ENCODE measurements at places on chromosomes 4 and X.

DNA sequence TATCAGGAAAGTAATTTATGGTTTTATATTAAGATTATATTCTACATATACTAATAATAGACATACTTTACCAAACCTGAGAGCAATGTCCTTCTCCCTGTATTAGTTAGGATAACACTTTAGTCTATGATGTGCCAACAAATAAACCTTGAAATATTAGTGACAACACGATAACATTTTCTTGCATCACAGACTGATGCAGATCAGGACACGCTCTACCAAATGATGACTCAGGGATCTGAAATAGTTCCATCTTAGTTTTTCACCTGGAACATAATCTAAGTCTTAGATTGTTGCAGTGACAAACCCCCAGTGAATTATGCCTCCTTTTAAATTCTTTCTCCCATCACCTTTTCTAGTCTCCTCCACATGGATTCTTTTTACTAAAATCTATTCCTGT is 214.2 kb downstream of the CLCN4 start:
- peaks cover 10% of the 10 kb centered on the region for H3K27me3 ChIP-seq
- no peak overlapping the region for H3K4me3 ChIP-seq
- H3K27ac ChIP-seq = no peak overlapping the region
- no peaks in the 10 kb centered on the region for H3K36me3 ChIP-seq
- no peaks in the 10 kb centered on the region for H3K4me1 ChIP-seq
- DNase-seq = no peak

DNA sequence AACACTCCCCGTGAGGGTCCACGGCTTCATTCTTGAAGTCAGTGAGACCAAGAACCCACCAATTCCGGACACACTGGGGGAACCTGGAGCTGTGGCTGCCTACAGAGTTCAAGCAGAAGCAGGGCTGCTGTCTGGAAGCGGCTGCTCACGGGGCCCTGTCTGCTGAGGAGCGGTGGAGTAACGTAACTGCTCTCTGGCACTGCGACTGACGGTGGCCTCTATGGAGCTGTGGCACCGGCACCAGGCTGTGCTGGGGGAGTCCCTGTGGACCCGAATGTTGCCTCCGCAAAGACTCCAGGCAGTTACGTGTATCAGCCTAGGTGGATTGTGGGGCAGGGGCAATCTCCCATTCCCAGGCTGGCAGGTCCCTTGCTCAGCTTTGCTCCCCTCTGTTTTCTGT is 703.3 kb upstream of the FRG1 start:
- H3K27me3 ChIP-seq = no peaks in the 10 kb centered on the region
- DNase-seq = no peak
- no peak overlapping the region for H3K4me3 ChIP-seq
- H3K36me3 ChIP-seq = no peaks in the 10 kb centered on the region

DNA sequence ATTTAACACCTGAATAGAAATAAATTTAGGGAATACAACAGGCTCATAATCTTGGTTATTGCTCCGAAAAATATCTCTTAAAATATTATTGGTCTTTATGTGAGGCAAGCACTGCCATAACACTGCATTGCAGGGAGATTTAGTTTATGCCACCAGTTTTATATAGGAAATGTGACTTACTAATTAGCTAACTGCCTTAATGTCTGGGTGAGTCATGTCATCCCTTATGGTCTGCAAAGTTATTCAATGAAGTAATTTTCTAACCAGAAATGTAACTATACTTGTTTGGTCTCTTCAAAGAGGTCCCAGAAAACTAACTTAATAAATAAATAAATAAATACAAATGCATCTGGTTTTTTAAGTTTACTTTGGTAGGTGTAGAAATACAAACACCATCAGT is 597.2 kb downstream of the GALNTL6 start:
- no peaks in the 10 kb centered on the region for H3K36me3 ChIP-seq
- no peak for DNase-seq
- H3K27me3 ChIP-seq = no peaks in the 10 kb centered on the region
- no peaks in the 10 kb centered on the region for H3K4me1 ChIP-seq
- no peak overlapping the region for H3K27ac ChIP-seq

DNA sequence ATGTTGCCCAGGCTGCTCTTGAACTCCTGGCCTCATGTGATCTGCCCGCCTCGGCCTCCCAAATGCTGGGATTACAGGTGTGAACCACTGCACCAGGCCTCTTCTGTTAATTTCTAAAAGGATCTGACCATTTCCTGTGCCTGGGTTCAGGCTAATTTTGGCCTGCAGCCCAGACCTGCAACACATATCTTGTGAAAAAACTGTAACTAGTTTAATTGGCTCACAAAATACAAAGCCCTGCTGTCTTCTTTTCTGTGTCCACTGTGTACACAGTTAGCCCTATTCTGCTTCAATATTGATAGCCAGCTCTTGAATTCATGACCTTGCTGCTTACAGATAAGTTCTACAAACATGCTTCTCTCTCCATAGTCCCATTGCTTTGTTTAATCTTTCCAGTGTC is 753.5 kb downstream of the PDHA2 start:
- no peaks in the 10 kb centered on the region for H3K36me3 ChIP-seq
- peak overlapping the region; percentile 64 for H3K27ac ChIP-seq
- H3K4me1 ChIP-seq = peaks cover 16% of the 10 kb centered on the region
- no peaks in the 10 kb centered on the region for H3K27me3 ChIP-seq

- H3K36me3 ChIP-seq = no peaks in the 10 kb centered on the region
- no peak overlapping the region for H3K27ac ChIP-seq
- H3K4me1 ChIP-seq = no peaks in the 10 kb centered on the region
- DNase-seq = no peak
Observed at GRCh38 chr4:89249716-89250361, 57.8 kb downstream of the GPRIN3 start.

DNA sequence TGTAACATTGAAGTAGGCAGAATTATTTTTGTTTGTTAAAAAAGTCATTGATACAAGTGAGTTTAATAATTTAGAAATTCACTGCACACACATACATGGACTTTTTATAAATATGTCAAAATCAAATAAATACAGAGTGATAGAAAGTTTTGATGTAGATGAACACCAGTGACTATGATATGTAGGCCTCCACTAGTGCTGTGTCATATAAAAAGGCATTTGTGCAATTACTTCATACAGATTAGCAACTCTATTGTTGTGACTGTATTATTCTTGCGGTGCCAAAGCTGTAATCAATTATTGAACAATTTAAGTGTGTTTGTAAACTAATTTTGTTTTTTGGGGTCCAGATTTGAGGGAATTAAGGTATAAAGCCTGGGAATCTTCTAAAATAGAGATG is 366.2 kb upstream of the PITX2 start:
- H3K4me1 ChIP-seq = no peaks in the 10 kb centered on the region
- no peaks in the 10 kb centered on the region for H3K36me3 ChIP-seq
- no peak overlapping the region for H3K27ac ChIP-seq

DNA sequence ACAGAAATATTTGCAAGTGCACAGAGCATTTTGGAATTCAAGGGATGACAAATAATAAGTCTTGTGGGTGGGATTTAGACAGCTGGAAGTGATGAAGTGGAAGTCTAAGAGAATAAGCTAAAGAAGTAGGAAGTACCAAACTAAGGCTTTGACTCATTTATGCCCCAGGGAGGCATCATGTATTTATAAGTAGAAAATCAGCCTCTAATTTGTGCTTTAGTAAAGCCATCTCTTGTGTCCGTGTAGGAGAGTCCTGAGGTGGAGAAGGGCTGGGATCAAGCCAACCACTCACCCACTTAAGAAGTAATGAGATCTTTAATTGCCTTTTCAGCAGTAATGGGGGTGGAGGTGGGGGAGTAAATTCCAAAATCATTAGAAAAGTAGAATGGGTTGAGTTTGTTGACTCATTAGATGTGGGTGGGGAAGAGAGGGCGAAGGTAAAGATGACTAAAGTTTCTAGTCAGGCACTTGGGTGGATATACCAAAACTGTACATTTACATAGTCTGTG is 356.7 kb downstream of the STIM2 start:
- H3K4me1 ChIP-seq = peaks cover 10% of the 10 kb centered on the region
- no peak overlapping the region for H3K4me3 ChIP-seq
- no peak overlapping the region for H3K27ac ChIP-seq
- H3K36me3 ChIP-seq = no peaks in the 10 kb centered on the region

- H3K36me3 ChIP-seq = no peaks in the 10 kb centered on the region
- H3K4me3 ChIP-seq = no peak overlapping the region
- H3K4me1 ChIP-seq = no peaks in the 10 kb centered on the region
- H3K27me3 ChIP-seq = no peaks in the 10 kb centered on the region
- H3K27ac ChIP-seq = no peak overlapping the region
Observed at GRCh38 chrX:21131346-21131745, 242.9 kb upstream of the CNKSR2 start.

GRCh38 chr4:138307319-138307718 is 65.2 kb upstream of the SLC7A11 start:
- no peak overlapping the region for H3K4me3 ChIP-seq
- no peak overlapping the region for H3K27ac ChIP-seq
- DNase-seq = no peak
- H3K4me1 ChIP-seq = no peaks in the 10 kb centered on the region

- H3K27me3 ChIP-seq = peaks cover 28% of the 10 kb centered on the region
- H3K27ac ChIP-seq = no peak overlapping the region
- H3K36me3 ChIP-seq = peaks cover 5% of the 10 kb centered on the region
- peak; percentile 14 for DNase-seq
Observed at GRCh38 chrX:118115953-118116712, 477 bp downstream of the KLHL13 start.

GRCh38 chr4:104353481-104353880 is 141.2 kb downstream of the CXXC4 start:
- H3K4me3 ChIP-seq = no peak overlapping the region
- no peaks in the 10 kb centered on the region for H3K36me3 ChIP-seq
- no peak for DNase-seq
- no peak overlapping the region for H3K27ac ChIP-seq
- H3K27me3 ChIP-seq = no peaks in the 10 kb centered on the region

DNA sequence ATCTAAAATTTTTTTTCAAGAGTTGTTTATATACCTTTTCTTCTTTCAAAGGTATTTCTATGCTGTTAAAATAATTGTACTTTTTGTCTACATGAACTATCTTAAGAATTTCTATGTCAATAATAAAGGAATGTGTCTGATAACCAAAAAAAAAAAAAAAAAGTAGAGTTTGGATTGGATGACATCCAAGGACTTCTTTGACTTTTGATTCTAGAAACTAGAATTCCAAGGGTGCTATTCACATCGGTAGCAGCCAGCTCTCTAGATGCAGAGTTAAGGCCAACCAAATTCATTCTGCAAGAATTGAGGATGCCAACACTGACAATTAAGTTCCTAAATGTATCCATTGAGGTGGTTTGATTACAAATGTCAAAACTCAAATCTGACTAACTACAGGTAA is 42.0 kb upstream of the PRKG2 start:
- no peak overlapping the region for H3K27ac ChIP-seq
- DNase-seq = no peak
- H3K4me3 ChIP-seq = no peak overlapping the region
- no peaks in the 10 kb centered on the region for H3K36me3 ChIP-seq

- H3K27ac ChIP-seq = no peak overlapping the region
- no peak overlapping the region for H3K4me3 ChIP-seq
- no peaks in the 10 kb centered on the region for H3K27me3 ChIP-seq
Observed at GRCh38 chr4:109436504-109436903, 2.9 kb downstream of the SEC24B start.

GRCh38 chr4:125370478-125370877 is 55.7 kb downstream of the FAT4 start:
- no peaks in the 10 kb centered on the region for H3K27me3 ChIP-seq
- no peaks in the 10 kb centered on the region for H3K36me3 ChIP-seq
- peaks cover 8% of the 10 kb centered on the region for H3K4me1 ChIP-seq
- no peak overlapping the region for H3K27ac ChIP-seq
- H3K4me3 ChIP-seq = no peak overlapping the region
- DNase-seq = no peak

- no peak overlapping the region for H3K4me3 ChIP-seq
- DNase-seq = no peak
- no peaks in the 10 kb centered on the region for H3K4me1 ChIP-seq
- H3K27ac ChIP-seq = no peak overlapping the region
- peaks cover 15% of the 10 kb centered on the region for H3K27me3 ChIP-seq
- H3K36me3 ChIP-seq = no peaks in the 10 kb centered on the region
Observed at GRCh38 chr4:10569491-10569890, 112.3 kb upstream of the ZNF518B start.

GRCh38 chrX:153370293-153371055 is 30.7 kb downstream of the PNMA6E start:
- H3K4me1 ChIP-seq = no peaks in the 10 kb centered on the region
- DNase-seq = no peak
- no peak overlapping the region for H3K4me3 ChIP-seq

GRCh38 chr4:66062921-66063320 is 392.6 kb upstream of the EPHA5 start:
- no peaks in the 10 kb centered on the region for H3K36me3 ChIP-seq
- H3K4me3 ChIP-seq = no peak overlapping the region
- DNase-seq = no peak
- H3K4me1 ChIP-seq = no peaks in the 10 kb centered on the region

GRCh38 chr4:185920691-185921260 is 108.8 kb upstream of the SORBS2 start:
- H3K36me3 ChIP-seq = no peaks in the 10 kb centered on the region
- no peak overlapping the region for H3K4me3 ChIP-seq
- H3K27me3 ChIP-seq = no peaks in the 10 kb centered on the region

GRCh38 chr4:121519236-121519838 is 138.5 kb upstream of the QRFPR start:
- no peak overlapping the region for H3K4me3 ChIP-seq
- no peaks in the 10 kb centered on the region for H3K4me1 ChIP-seq
- no peaks in the 10 kb centered on the region for H3K36me3 ChIP-seq
- H3K27me3 ChIP-seq = no peaks in the 10 kb centered on the region
- no peak for DNase-seq

GRCh38 chrX:134144231-134144630 is 92.8 kb upstream of the CCDC160 start:
- H3K4me3 ChIP-seq = no peak overlapping the region
- no peaks in the 10 kb centered on the region for H3K4me1 ChIP-seq
- peak; percentile 3 for DNase-seq

- H3K27ac ChIP-seq = no peak overlapping the region
- no peak for DNase-seq
- H3K36me3 ChIP-seq = no peaks in the 10 kb centered on the region
- peaks cover 10% of the 10 kb centered on the region for H3K4me1 ChIP-seq
- H3K4me3 ChIP-seq = no peak overlapping the region
Observed at GRCh38 chrX:29880977-29881376, 334.4 kb upstream of the MAGEB2 start.

DNA sequence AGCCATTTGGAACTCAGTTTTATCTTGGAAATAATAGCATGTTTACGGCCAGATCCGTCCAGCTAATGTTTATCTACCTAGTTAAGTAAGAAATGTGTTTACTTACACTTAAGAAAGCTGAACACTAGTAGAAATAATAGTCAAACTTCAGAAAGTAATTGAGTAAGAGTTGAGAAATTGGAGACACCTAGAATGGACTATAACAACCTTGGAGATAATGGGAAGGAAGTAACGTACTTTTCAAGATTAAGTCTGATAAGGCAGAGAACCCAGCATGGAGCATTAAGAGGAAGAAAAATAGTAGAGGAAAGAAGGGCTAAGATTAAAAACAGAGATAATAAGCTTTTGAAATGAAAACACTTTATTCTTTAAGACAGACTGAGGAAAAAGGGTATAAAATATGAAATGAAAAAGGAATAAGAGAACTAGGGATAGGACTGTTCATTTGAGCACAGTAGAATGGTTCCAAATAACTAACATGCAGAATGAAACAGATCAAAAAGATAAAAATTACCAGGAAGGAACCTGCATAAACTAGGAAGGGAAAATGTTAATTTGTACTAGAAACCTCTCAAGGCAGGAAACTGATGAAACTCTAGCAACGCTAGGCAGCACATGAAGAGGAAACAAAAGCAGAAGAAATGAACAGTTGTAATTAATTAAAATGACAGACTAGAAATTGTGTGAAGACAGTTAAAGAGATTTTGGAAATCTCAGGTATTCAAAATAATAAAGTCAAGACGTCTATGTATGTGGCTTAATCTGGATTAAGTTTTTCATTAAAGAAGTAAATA is 71.7 kb downstream of the FBXW7 start:
- peaks cover 19% of the 10 kb centered on the region for H3K4me1 ChIP-seq
- no peaks in the 10 kb centered on the region for H3K27me3 ChIP-seq
- no peaks in the 10 kb centered on the region for H3K36me3 ChIP-seq
- H3K27ac ChIP-seq = peak overlapping the region; percentile 42
- peak overlapping the region; percentile 2 for H3K4me3 ChIP-seq

All from Calu3 (cell line).